Calu3 (cell line): ENCODE measurements at places on chromosomes 11 and 22.

- DNase-seq: no peak
Measured at GRCh38 chr11:94785509-94785908, 17.4 kb downstream of the AMOTL1 start.

- no peak for DNase-seq
Measured at GRCh38 chr22:47727641-47728040, 965.2 kb downstream of the TBC1D22A start.

GRCh38 chr11:62612366-62613290, at the start of the genes EML3 and ROM1:
TSS of gene EML3 (minus strand) at chr11:62612775. CDS start at chr11:62612457, 318 bp downstream.
TSS of gene ROM1 (plus strand) at chr11:62613257. CDS start at chr11:62613282, 25 bp downstream.
- DNase-seq: peak; percentile 86

- DNase-seq: no peak
Measured at GRCh38 chr11:131481971-131482370, 111.6 kb downstream of the NTM start.

- DNase-seq: no peak
Measured at GRCh38 chr11:106238704-106239360, 161.4 kb downstream of the AASDHPPT start.

DNA sequence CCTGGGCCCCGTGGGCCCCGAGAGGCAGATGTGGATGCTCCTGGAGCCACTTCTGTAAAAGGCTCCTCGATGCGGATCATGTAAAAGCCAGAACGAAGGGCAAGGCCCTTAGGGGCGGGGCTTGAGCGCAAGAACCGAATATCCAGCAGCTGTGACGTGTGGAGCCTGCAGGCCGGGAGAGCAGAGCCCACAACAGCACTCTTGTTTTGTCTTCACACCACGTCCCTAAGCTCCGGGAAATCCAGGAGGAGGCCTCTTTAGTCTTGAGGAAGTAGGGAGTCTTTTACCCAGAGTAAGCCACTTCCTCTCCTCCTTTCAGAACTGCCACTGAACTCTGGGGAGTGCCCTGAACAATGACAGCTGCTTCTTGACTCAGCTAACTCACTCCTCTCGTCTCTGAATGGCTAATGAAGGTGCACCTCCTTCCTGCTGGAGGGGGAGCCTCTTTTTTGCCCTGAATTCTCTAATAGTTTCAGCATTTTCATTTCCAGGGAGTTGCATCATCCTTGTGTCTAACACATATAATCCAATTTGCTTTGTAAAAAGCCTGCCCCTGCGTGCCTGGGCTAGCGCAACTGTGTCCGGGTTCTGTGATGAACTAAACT, 12.5 kb downstream of the L3MBTL2 start:
- DNase-seq: no peak

DNA sequence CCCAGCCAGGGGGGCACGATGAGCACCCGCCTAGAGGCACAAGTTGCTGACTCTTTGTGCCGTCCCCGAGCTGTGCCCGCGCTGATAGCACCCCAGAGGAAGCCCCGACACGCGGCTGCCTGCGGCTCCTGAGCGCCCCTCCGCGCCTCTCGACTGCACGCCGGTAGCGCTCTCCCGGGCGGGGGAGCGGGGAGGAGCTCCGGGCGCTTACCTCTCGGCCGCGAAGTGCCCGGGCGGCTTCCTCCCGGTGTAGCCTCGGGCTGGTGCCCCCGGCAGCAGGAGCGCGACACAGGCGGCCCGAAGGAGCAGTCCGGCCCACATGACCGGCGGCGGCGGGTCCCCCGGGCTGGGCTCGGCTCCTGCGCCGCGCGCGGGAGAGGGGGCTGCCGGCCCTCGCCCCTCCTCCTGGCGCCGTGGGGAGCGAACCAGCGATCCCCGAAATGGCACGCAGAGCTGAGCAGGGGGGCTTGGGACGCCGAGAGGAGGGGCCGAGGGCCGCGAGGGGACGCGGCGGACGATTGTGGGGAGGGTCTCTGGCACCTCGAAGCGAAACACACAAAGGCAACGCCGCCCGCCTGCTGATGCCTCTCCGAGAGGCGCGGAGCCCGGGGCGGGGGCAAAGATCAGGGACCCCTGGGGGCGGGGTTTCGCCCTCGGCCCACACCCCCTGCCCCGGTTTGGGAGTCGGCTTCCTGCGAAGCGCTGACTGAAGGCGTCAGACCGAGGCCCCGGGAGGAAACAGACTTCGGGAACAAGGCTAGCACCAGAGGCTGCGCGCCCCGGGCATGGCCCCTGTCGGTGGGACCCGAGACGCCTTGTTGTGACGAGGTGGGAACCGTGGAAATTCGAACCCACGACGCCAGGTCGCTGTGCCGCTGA, at the start of gene VWCE:
Gene VWCE, minus strand, starts transcription at position 600 of the 879 bp plus-strand sequence. Its CDS starts 279 bp downstream, at position 321.
- peak; percentile 66 for DNase-seq

- DNase-seq: no peak
Measured at GRCh38 chr22:38737302-38738060, 18.3 kb downstream of the SUN2 start.

DNA sequence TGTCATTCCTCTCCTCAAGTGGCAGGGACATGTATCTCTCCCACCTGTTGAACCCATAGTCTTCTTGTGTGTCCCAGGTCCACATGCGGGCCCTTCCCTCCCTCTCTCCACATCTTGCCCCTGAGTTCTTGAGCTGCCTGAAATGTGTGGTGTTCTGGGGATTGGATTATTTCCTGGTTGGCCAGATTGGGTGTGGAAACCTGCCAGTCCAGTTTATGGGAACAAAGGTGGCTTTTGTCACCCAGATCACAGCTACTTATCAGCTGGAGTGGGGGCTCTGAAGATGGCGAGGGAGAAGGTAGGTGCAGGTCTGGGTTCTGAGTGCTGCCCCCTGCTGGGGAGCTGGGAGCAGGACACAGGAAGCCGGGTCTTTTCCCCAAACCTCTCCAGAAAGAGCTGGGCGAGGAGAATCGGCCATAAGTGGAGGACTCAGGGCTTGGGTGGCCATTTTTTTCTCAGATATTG, 14.2 kb downstream of the DTX4 start:
- DNase-seq: peak; percentile 95

DNA sequence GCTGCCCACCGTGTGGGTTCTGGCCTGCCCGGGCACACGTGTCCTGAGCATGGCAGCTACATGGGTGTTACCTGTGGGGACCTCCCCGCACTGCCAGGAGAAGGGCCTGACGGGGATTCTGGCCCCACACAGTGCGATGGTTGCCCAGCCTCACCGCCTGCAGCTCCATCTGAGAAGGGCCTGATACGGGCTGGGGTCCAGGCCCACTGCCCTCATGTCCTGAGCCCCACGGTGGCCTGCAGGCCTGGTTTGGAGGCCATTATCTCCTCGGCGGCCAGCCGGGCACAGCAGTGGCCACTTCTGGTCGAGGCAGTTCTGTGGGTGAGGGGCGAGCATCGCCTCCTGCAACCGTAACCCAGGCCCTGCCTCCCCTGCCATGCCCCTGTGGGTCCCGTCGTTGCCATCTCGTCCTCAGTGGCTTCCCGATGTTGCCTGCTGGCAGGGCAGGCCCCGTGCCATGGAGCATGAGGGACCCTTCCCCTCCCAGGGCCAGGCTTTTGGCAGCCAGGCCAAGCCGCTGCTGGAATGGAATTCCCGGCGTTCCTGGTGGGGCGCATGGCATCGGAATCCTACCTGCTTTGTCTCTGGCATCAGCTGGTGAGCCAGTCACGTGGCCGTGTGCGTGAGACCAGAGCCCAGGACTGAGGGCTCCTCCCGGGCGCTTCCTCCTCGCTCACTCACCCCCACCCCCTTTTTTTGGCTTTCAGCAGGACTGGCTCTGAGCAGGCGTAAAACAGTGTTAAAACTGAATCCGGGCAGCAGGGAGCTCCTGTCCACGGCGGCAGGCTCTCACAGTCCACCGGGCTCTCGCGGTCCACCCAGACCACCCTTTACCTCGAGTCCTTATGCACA, 71.9 kb upstream of the PPARA start:
- peak; percentile 84 for DNase-seq

DNA sequence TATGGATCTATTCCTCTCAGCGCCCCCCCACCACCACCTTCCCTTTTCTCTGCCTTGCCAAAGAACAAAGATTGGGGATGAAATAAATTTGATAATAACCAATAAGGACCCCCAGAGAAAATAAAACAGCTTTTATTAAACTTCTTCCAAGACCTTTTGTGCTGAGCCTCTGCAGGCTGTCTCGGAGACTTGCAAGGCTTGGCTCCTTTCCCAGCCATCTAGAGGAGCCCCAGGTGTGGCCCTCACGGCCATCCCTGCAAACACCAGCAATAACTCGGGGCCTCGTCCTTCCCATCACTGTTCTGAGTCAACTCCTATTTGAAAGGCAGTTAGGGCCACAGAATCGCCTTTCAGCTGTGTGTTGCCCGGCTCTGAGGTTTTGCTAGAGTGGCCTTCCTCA, 51.2 kb upstream of the LMO1 start:
- no peak for DNase-seq

GRCh38 chr11:116911976-116912734, 74.7 kb upstream of the APOA1 start:
- no peak for DNase-seq

- peak; percentile 84 for DNase-seq
Measured at GRCh38 chr22:37077802-37078448, 26.4 kb downstream of the KCTD17 start.

DNA sequence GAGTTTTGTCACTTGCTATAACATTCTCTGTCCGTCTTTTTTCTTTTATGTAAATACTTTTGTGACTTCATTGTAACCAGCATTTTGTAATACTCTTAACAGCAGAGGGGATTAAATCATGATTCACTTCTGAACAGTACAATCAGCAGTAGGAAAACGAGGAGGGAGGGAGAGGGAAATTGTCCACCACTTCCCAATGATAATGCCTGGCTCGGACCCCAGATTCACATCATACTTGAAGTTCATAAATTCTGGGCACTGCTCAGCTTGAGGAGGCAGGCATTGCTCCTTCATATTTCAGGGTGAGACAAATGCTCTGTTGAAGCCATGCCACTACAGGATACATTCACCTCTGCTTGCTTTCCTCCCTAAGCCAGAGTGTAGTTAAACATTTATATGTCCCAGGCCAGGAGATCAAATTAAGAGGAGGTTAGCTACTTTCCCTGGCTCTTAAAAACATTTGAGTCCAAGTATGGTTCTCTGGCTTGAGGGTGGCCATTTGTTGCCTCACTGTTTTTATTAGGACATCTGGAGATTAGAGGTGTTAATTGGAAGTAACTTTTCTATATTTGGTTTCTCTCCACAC, 129.0 kb upstream of the LDLRAD3 start:
- no peak for DNase-seq

GRCh38 chr11:65292890-65293289, 21.8 kb upstream of the CDC42EP2 start:
- no peak for DNase-seq

DNA sequence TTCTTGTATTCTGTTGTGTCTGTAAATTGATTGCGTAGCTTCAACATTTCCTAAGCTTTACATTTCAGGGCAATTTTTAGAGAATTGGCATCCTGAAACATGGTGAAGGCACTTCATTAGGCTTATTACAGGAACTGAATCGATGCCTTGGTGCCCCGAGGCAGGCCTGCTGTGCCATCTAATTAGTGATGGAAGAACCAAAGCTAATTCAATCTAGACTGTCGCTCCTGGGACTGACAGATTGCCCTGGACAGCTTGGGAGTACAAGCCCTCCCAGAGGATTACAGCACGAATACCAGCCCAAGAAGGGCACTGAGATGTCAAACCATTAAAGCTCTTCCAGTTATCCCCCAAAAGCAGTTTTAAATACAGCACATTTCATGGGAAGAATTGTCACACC, 243.2 kb upstream of the ZC3H12C start:
- no peak for DNase-seq

GRCh38 chr11:61273178-61274078, 21.7 kb downstream of the VWCE start:
- no peak for DNase-seq

GRCh38 chr22:28938286-28938833, 55.0 kb downstream of the ZNRF3 start:
- no peak for DNase-seq

DNA sequence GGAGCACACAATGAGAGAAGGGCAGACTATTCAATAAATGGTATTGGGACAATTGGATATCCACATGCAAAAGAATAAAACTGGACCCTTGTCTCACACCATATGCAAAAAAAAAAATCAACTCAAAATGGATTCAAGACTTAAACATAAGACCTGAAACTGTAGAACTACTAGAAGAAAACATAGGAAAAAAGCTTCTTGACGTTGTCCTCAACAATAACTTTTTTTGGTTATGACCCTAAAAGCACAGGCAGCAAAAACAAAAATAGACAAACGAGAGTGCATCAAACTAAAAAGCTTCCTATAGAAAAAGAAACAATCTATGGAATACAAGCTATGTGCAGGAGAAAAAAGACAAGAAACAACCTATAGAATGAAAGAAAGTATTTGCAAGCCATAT, 37.1 kb upstream of the EED start:
- no peak for DNase-seq

DNA sequence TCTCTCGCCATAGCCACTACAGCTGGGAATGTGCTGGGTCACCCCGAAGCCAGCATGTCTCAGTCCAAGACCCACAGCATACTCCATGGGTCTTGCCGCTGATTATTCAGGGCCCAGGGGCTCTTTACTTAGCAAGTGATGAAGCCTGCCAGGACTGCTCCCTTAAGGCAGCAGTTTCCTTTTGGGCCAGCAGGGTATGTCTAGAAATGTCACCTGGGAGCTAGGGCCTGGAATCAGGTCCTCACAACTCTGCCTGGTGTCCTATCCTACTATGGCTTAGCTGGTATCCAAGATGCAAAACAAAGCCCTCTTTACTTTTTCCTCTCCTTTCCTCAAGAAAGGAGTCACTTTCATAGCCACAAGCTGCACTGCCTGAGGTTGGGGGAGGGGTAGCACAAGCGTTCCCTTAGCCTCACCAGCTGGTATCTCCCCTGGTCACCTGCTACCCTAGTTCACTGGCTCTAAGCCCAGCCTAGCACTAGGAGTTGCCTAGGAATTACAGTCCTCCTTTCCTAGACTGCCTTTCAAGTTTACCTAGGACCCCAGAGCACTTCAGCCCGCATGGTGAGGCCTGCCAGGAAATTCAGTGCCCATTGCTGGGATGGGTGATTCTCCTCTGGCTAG, 22.6 kb upstream of the NCR3LG1 start:
- no peak for DNase-seq

GRCh38 chr22:20563466-20563906, 56.1 kb downstream of the MED15 start:
- no peak for DNase-seq

DNA sequence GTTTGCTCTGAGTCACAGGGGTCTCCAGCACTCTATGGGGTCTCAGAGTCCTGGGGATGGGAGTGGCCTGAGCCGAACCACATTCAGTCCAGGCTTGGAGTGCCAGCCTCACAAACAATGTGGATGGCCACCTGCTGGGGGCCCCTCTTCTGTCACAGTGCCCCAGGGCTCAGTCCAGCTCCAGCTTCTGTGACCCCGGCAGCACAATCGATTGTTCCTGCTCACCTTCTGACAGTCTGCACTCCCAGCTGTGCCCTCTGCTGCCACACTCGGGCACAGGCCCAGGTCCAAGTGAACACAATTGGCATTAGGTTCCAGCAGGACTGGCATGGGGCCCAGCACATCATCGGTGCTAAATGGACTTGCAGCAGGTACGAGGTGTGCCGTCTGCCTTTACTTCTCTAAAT, 84.8 kb downstream of the TP53I11 start:
- peak; percentile 36 for DNase-seq

- DNase-seq: no peak
Measured at GRCh38 chr11:122141725-122142124, 25.7 kb upstream of the BLID start.
